ENCODE measurements at places on chromosomes 2 and 18.

- DNase-seq, result no peak
These were observed 121.8 kb downstream of the GPR39 start for GRCh38 chr2:132538331-132538855.

- no peak for DNase-seq
These were observed 24.1 kb downstream of the ADNP2 start for GRCh38 chr18:80133124-80133523.

GRCh38 chr18:1976484-1976883, 594.8 kb downstream of the METTL4 start:
- DNase-seq, result no peak

- no peak for DNase-seq
These were observed 24.1 kb downstream of the TRABD2A start for GRCh38 chr2:84856787-84857186.

DNA sequence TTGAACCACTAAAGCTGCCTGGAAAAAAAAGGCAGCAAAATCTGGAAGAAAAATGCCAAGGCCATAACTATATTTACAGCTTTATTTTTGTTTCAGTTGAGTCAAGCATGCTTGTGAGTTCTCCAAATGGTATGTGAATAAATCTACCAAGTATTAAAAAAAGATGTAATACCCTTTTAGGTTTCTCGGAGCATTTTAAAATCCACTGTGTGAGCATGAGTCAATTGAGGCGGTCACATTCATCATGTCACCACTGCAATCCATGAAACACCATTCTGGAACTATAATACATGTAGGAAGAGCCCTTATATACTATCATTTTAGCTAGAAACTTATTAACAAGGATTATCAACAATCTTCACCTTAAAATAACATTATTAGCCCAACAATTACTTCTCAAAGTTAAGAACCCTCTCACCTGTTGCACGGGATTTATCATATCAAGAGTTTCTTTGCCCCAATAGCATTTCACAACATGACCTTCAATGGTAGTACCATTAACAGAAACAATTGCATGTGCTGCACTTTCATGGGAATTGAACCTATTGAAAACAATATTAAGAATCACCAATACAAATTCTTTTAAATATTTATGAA, 24.2 kb upstream of the C2orf42 start:
- no peak for DNase-seq

DNA sequence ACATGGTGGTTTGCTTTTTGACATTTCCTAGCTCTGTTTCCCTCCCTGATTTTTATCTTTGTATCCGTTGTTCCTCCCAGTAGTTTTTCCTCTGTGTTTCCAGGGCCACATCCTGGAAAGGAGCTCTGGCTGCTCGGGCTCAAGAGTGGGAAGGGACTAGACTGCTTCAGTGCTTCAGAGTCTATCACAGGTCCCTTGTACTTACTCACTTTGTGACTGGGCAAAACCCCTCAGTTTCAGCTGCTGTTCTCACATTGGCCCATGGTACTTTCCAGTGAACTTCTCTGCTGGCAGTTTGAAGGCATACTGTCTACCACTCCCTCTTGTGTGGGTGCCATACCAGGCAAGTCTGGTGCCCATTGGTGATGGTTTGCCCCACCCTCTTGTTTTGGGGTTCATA, 7.5 kb upstream of the STAMBP start:
- DNase-seq, result no peak

DNA sequence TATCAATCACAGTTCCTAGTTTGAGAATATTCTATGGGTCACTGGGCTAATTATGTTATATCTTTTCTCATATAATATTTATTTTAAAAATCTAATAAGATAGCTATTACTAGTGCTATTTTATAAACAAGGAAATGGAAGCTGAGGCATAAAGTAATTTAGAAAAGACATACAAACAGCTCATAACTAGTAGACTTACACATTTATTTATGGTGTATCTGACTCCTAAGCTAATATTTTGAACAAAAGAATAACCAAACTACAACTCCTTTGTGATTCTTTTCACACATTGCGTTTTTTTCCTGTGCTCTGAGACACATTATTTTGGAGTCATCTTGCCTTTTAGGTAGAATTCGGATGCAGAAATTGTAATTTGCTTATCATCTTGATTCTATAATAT, 742.0 kb upstream of the LRRTM4 start:
- DNase-seq, result no peak

GRCh38 chr2:219300022-219300421, 9.2 kb downstream of the PTPRN start:
- DNase-seq, result no peak

- DNase-seq, result peak; percentile 18
These were observed 2.8 kb downstream of the SNORC start for GRCh38 chr2:232872826-232873225.

GRCh38 chr2:9800975-9801726, 42.1 kb upstream of the TAF1B start:
- DNase-seq, result no peak

- no peak for DNase-seq
These were observed 68.7 kb downstream of the KCTD1 start for GRCh38 chr18:26479681-26480079.

- DNase-seq, result no peak
These were observed 74.2 kb upstream of the MBOAT2 start for GRCh38 chr2:9077691-9078090.

GRCh38 chr2:240269380-240269779, 128.9 kb upstream of the OTOS start:
- DNase-seq, result no peak

DNA sequence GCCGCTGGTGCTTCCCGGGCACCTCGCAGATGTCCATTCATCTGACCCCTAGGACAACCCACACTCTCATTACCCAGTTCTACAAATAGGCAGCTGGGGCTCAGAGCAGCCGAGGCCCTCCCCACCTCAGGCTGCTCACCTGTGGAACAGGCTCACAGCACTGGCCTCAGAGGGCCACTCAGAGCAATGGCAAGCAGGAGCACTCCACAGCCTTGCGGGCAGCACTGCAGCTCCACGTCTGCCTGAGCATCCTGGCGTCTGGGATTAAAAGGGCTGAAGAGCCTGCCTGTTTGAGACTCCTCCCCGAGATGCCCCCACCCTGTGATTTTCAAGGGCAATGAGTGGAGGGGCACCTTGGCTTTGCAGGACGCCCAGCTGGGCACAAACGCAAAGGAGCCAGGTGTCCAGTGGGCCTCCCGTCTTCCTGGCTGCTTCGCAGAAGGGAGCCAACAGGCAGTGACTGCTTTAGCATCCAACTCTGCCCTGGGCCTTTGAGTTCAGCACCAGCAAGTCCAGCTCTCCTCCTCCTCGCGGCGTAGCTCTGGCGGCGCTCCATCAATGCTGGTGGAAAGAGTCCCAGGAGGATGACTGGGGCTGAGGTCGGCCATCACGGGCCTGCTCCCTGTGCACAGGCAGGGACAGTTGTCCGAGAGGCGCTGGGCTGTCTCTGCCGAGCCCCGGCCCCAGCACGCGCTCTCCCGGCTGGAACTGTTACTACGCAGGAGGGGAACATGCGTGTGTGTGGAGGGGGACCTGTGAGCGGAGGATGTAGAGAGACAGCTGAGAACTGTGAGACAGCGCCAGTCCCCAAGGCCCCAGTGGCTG, 297.2 kb downstream of the NDUFA10 start:
- DNase-seq, result peak; percentile 20

DNA sequence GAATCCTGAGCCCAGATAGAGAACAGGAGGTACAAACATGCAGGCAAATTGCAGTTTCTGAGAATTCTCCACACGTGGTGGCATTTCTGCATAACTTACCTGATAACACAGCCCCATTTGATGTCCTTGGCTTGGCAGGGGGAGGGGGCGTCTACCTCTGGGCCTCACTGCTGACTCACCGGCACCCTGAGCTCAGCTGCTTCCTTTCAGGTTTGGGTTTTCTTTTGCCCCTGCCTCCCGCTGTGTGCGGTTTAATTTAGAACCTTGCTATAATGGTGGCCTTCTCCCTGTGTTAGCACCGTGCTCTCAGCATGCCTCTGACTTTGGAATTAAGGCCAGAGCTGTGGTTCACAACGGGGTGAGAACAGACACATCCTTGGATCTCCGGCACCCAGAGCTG, 4.4 kb downstream of the CTIF start:
- DNase-seq, result peak; percentile 33

DNA sequence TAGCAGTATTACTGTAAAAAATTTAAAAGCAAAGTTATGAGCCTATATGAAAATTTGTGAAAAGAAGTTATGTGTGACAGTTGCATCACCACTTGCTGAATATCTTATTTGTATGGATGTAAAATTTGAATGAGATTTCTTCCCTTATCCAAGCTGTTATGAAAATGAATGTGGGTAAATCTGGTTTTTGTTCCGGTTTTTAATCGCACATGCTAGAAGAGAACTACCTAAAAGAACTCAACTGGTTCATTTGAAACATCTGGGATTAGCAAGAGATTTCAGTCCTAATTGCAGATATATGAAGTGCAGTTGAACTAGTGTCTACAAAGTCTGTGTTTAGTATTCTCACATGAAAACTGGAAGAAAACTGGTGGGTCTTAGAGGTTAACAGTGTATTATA, 467.1 kb upstream of the SPHKAP start:
- DNase-seq, result no peak

GRCh38 chr2:3467654-3468053, 51.7 kb downstream of the ADI1 start:
- no peak for DNase-seq

GRCh38 chr18:2146754-2147153, 424.6 kb downstream of the METTL4 start:
- DNase-seq, result no peak

GRCh38 chr2:48207201-48207641, 300.9 kb upstream of the FBXO11 start:
- no peak for DNase-seq

DNA sequence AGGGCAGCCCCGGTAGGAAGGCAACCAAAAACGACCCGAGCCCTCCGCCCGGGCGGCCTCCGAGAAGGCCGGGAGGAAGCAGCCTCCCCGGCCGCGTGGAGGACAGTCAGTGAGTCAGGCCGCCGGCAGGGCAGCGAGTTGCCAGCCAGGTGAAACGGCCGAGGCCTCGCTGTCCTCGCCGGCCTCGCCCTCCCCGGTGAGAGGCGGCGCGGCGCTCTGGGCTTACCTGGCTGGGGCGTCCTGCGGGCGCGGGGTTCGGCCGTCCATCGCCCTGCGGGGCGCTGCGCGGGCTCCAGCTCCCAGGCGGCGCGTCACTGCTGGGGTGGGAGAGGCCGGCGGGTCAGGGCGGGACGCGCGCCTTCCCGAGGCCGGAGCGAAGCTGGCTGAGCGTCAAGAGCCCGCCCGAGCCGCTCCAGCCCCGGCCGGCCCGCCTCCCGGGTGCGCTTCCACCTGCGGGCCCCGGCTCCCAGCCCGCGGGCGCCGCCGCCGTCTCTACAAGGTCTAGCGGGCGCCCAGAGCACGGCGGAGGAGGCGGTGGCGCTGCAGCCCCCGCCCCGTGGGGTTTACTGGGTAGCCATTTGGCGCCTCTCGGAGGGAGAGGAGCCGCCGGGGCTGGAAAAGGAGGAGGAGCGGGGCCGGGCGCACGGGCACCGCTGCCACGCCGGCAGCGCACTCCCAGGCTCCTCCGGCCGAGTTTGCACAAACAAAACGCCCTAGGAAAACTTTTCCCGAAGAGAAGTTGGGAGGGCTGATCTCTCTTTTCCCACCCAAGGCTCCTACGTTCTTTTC, 499 bp downstream of the COBLL1 start:
- DNase-seq, result peak; percentile 52

GRCh38 chr18:79453816-79454735, 58.3 kb downstream of the NFATC1 start:
- DNase-seq, result no peak

DNA sequence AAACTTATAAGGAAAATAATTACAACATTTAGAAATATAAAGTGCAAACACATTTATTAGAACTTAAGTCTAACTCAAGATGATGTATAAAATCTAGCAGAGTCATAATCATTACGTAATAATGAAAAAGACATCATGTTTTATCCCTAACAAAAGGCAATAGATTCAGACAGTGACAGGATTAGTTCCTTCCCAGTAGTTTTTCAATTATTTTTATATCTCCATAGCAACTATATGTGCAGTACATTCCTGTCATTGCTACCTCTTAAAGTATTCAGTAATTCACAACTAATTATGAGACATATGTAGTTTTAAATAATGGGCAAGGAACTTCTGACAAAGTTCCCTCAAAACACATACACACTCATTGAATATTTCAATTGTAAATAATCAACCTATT, 687.9 kb downstream of the CCDC85A start:
- DNase-seq, result no peak

GRCh38 chr2:22076454-22076853, 952.7 kb downstream of the TDRD15 start:
- DNase-seq, result no peak

DNA sequence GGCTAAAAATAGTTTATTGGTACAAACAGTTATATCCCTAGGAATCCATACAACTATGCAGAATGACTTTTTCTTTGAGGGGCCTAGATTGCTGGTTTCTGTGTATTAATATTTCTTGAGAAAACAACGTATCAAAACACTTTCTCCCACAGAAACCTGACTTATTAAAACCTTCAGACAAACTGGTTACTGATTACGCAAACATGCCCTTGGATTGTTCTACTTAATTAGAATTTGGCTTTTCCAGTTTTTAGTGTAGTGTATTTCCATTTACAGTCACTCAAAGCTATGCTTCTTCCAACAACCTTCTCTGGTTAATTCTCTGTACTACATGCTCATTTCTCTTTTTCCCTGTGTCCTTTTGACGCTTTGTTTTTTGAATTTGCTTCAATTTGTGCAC, 20.0 kb downstream of the VAPA start:
- no peak for DNase-seq

DNA sequence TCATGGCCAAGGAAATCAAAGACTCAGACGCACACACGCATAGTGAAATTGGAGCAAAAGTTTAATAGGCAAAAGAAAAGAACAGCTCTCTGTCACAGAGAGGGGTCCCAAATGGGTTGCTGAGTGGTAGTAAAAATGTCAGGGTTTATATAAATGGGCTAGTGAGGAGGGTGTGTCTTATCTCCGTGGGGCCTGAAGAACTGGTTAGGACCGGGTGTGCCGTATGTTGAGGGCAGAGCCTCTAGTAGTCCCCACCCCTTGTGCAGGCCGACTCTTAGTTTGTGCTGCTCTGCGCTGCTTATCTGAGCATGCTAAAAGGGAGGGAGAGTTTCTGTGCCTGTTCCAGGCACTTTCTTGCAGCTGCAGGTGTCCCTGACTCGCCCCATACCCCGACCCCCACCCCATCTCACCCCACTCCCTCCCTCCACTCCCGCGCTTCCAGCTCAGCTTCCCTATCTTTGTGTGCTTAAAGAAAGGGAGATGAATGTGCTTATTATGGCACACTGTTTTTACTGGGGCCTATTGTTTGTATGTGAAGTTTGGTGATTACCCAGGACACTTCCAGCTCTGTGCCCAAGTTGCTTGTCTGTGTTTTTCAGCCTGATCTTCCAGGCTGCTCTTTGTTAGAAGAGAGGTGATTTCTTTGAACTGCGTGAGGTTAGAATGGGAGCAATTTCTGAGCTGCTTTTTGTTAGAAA, 167.4 kb downstream of the SPAG16 start:
- no peak for DNase-seq

GRCh38 chr2:134395779-134396178, 141.9 kb downstream of the MGAT5 start:
- no peak for DNase-seq

DNA sequence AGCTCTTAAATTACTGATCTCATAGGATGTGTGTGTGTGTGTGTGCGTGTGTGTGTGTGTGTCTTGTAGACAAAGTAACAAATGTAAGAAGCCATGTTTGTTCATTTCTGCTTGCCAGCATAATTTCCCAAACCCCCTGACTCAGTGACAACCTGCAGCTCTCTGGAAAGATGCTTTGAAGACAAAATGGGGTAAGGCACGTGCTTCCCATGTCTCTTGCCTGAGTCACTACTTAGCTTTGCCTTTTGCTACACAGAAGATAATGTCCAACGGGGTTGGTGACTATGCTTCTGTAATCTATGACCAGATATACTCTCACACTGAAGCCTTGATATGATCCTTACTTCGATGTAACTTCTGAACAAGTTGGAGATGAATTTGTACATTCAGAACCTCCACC, 332.0 kb downstream of the SLC4A3 start:
- DNase-seq, result no peak

Measured in activated naive CD8-positive, alpha-beta T cell treated with anti-CD3 and anti-CD28 coated beads, Interleukin-2, amount 10 ng/mL, durations not matched to agents 7 days and 5 days (primary cell).